ENCODE measurements at places on chromosomes 4 and X.

DNA sequence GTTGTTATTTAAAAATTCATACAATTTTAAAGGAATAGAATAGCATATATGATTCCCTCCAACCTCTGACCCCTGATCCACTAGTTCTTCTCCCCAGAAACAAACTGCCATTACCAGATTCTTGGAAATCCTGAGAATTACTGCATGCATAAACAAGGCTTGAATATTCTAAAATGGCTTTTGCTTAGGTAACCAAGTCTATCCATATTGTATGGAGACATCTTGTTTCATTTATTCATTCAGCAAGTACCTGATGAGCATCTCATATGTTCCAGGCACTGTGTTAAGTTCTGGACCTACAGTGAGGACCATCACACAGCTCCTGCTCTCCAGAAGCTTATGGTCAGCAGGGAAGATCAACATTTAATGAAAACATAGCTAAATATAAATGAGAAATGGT, 49.4 kb downstream of the TMEM164 start:
- no peak for DNase-seq

GRCh38 chr4:155094201-155094820, 114.1 kb upstream of the NPY2R start:
- no peak for DNase-seq

DNA sequence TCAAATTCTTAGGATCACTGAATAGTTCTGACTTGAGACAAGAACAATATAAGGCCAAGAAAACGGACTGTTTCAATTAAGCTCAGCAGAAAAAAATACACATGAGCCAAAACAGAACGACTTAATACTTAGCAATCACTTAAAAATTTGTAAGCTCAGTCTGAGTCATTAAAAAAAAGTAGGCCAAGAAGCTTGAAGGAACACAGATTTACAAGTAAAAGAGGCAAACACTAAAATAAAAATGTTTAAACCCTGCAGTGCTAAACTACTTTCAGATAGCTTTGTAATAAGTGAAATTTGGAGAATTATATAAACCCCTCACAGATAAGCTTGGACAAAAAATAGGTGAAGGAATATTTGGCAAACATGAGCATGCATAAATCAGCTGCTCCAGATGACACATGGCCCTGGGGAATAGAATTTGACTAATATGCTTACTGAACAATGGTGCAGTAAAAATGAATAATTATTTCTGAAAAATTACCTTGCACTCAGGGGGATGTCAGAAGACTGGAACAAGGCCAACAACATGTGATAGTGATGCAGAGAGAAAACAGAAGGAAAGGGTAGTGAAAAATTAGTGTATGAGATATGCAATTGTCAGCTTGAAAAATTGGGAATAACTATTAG, 49.6 kb downstream of the LNX1 start:
- DNase-seq = peak; percentile 45

DNA sequence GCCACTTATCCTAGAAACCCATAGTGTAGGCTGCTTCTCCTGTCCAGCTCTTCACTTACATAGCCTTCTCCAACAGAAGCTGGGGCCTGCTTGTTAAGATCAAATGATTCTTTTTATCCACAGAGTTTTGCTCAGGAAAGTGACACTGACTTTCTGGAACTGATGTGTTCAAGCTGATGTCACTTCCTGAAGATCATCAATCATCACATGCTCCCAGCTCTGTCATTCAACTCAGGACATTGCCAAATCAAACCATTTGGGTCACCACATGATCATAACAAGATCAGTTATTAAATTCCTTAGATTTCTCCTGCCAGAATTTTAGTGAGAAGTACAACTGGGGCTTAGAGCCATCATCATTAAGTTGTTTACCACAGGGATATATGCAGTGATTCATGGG, 39.4 kb downstream of the GLRA3 start:
- no peak for DNase-seq

DNA sequence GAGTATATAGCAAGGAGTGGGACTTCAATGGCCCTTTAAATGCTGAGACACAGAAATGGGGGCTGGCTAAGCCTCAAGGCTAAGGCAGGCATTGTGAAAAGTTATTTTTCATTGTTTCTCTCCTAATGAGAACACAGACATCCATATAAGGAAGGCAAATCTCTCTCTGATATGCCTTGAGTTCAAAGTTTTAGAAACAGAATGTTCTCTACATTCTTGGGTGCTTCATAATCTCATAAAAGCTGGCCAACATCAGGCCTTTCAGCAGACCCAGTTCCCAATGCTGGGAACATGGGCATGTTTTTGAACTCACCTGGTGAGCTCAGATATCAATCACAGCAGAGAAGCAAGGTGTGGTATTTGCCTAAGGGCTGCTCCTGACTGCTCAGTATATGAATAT, 19.4 kb upstream of the RAB40A start:
- DNase-seq = no peak

DNA sequence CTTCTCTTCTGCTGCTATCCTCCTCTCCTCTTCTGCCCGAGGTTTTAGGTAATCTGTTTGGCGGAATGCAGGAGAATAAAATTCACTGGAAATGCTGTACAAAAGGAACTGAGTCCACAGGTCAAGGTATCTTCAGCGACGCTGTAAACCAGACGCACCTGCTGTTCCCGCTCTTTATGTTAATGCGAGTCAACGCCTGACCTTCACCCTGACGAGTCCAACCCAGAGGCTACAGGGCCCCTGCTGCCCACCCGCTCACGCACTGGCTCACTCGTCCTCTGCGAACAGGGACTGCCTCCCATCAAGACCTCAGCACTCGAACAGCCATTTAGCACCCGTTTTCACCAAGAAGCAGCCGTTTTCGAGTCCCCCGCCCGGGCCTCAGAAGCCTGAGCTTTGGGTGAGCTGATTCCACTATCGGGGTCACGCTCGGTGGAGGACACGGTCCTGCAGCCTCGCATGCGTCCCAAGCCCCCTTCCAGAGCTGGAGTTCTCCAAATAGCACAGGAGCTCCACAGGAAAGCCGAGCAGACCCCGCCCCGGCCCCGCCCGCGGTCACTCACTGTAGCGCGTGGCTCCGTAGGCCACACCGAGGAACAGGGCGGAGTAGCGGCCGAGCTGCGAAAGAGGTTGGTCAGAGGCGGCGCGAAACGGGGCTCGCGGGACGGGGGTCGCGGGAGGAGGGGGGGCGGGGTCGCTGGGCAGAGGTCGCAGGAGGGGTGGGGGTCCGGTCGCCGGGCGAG, 556 bp downstream of the ATP5ME start:
- no peak for DNase-seq

DNA sequence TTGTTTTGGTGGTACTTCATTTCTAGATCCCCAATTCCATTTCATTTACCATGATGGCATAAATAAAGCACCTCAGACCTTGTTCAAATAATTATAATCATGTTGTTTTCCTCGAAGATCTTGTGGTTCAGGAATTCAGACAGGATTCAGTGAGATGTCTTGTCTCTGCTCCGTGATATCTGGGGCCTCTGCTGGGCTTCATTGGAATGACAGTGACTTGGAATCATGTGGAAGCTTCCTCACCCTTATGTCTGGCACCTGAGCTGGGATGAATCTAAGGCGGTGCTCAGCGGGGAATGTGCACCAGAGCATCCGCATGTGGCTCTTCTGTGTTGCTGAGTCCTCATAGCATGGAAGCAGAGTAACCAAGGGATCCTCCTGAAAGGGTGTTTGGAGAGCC, 132.2 kb downstream of the VEGFC start:
- no peak for DNase-seq

- DNase-seq = peak; percentile 78
Observed at GRCh38 chr4:80365928-80366327, 30.4 kb downstream of the CFAP299 start.

GRCh38 chrX:53538781-53539180, 104.6 kb upstream of the HSD17B10 start:
- DNase-seq = no peak

GRCh38 chrX:135520022-135520552, 373 bp upstream of the INTS6L start:
- DNase-seq = no peak

GRCh38 chr4:93891244-93891643, 62.7 kb downstream of the ATOH1 start:
- DNase-seq = no peak

- DNase-seq = no peak
Observed at GRCh38 chrX:96838537-96838936, 45.2 kb upstream of the RPA4 start.

GRCh38 chrX:107119283-107119682, 661 bp upstream of the RBM41 start:
- DNase-seq = no peak

- DNase-seq = no peak
Observed at GRCh38 chr4:187236209-187236890, 512.7 kb upstream of the FAT1 start.

DNA sequence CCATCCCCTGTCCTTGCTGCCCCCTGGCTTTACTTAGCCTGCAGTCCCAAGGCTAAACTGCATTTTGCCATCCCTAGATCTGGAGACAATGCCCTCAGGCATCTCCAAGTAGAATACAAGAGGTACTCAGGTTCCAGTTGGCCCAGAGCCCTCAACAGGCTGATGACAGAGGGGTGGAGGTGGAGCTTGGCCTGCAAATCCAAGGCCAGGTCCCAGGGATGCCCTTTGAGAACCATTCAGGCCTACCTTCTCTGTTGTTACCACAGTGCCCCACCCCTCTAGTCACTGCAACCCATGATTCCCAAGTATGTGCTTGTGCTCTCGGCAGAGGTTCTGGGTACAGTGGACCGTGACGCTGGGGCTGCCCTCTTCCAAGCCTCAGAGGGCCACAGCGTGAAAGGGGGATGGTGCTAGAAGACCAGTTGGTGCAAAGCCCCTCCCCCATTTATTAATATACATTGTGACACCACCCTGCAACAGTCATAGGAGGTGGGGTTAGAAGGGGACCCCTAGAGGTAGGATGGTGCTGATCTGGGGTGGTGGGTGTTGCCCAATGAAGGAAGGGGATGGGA, 6.4 kb upstream of the UBA1 start:
- no peak for DNase-seq

GRCh38 chrX:64093761-64094160, 111.7 kb downstream of the AMER1 start:
- DNase-seq = peak; percentile 20

GRCh38 chrX:13377550-13377934, 57.7 kb upstream of the ATXN3L start:
- DNase-seq = no peak

GRCh38 chr4:189117426-189117825, 823.2 kb upstream of the FRG1 start:
- DNase-seq = no peak

DNA sequence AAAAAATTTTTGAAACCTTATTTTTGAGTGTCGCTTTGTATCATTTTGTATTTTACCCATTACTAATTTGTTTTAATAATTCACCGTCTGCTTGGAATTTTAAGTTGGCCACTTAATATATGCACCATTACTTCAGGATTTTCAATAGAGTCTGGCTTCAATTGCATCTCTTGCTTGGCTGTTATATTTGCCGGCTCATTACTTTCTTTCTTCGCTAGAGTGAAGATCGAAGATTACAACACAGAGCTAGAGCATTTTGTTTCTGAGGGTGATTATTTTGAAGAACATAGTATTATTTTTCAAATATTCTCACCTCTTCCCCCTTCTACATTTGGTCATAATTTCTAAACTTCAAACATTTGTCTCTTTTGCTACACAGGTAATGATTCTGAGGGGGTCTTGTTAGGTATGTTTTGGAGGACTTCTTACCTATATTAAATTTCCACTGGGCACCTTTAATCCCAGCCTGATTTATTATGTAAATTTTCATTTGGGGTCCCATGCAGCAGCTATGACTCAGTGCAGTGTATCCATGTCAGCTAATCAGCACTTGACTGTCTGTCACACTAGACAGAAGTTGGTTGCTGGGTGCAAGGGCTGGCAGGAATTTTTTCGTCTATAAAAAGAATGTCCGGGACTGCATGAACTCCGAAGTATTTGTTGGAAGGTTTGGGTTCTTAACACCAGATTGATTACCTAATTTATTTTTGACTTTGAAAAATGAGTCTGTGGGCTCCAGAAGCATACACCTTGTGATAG, 18.6 kb downstream of the TBC1D1 start:
- DNase-seq = no peak

- no peak for DNase-seq
Observed at GRCh38 chr4:38073596-38074234, 113.5 kb downstream of the PTTG2 start.

All from COLO829 (cell line).